Left hindlimb (tissue), 1 donor: ENCODE measurements at places on chromosomes 3 and 15.
A peak's percentile ranks its signal among the peaks of the same experiment; 100 is the strongest.

GRCh38 chr15:59237924-59238331, 31.3 kb downstream of the LDHAL6B start:
- DNase-seq = no peak

- DNase-seq = no peak
Measured at GRCh38 chr3:27454914-27455313, 29.3 kb downstream of the SLC4A7 start.

DNA sequence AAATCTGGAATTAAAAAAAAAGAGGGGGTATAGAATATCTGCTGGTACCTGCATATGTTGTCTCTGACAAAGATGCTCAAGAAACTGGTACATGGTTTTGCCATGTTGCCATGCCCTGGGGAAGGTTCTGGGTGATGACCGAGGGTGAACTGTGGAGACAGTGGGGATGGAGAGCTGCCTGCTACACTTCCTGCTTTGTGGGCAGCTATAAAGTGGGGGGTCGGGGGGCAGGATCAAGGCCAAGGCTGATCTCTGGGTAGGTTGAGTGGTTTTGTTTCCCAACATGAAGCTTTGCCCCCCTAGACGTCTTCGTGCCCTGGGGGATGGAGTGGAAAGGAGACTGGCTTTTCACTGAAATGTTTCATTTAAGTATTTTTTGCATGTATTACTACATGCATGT, 74.6 kb downstream of the IQSEC1 start:
- DNase-seq = no peak

DNA sequence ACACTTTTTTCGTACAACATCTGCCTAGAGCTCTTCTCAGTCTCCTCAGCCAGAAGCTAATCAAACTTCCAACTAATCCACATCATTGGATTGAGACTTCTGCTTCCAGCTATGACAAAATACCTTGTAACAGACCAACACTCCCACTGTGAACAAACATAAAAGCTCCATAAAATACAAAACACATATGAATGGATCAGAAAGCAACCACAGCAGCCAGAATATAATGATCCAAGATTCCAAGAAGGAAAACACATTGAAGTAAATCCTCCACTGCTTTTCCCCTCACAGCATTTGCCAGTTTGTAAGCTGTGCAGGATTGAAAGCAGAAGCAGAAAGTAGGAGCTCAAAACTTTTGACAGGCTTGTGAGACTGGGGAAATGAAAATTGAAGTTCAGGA, 863.2 kb downstream of the TUSC7 start:
- DNase-seq = no peak

- no peak for DNase-seq
Measured at GRCh38 chr3:122697952-122698620, 17.4 kb downstream of the PARP14 start.

- DNase-seq = no peak
Measured at GRCh38 chr3:105793040-105793439, 75.8 kb downstream of the CBLB start.

- no peak for DNase-seq
Measured at GRCh38 chr15:62835762-62836161, 206.8 kb upstream of the TPM1 start.

DNA sequence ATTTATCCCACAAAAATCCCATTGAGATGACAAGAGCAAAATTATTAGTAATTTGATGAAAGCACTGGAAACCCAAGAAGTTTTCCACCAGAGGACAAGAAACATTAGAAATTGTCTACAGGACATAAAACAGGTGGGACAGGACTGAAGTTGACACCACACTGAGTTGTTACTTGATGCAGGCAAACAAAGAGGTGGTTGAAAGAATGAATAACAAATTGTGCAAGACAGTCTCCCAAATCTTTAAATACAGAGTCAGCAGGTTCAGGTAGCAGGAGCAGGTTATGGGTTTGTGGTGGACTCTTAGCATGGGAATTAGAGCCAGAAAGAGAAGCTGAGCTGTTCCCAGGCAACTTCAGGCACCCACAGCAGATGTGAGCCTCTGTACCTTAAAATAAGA, 30.3 kb upstream of the ARRDC4 start:
- no peak for DNase-seq

- DNase-seq = no peak
Measured at GRCh38 chr3:44896440-44896839, 22.0 kb downstream of the TGM4 start.

DNA sequence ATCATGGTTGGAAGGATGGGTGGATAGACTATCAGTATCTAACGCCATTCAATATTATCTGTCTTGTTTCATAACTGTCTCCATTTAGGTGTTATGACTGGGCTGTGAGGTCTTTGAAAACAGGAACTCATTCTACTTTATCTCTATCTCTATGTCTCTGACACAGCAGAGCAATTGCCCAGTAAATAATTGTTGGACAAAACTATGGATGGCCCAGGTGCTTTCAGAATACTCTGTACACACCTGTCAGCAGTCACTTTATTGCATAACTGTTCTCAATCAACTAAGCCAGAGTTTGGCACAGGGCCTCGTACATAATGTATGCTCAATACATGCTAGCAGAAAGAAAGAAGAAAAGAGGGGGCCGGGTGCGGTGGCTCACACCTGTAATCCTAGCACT, 210.3 kb downstream of the OPA1 start:
- no peak for DNase-seq

GRCh38 chr3:131804565-131805133, 230.2 kb downstream of the CPNE4 start:
- DNase-seq = no peak

- DNase-seq = no peak
Measured at GRCh38 chr3:5390221-5390620, 202.7 kb downstream of the EDEM1 start.

DNA sequence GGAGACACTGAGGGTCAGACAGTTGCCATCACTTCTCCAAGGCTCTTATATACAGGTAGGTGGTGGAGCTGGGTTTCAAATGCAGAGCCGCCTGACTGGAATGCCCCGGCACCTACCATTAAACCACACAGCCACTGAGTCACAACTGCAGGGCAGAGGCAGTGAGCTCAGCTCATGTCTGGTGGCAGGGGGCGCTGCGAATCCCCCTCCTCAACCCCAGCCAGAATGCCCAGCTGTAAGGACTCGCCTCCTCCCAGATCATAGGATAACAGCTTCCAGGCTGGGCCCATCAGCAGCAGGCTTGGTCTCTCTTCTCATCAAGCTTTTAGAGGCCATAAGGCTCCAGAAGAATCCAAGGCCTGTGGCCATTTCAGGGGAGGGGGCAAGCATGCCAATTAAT, 26.4 kb downstream of the ADCY5 start:
- no peak for DNase-seq

GRCh38 chr3:192879346-192880031, 38.2 kb downstream of the MB21D2 start:
- DNase-seq = no peak

GRCh38 chr3:127911421-127911931, 3.6 kb upstream of the KBTBD12 start:
- DNase-seq = peak; percentile 68

GRCh38 chr15:40320931-40321371, 2.5 kb upstream of the INAFM2 start:
- no peak for DNase-seq

DNA sequence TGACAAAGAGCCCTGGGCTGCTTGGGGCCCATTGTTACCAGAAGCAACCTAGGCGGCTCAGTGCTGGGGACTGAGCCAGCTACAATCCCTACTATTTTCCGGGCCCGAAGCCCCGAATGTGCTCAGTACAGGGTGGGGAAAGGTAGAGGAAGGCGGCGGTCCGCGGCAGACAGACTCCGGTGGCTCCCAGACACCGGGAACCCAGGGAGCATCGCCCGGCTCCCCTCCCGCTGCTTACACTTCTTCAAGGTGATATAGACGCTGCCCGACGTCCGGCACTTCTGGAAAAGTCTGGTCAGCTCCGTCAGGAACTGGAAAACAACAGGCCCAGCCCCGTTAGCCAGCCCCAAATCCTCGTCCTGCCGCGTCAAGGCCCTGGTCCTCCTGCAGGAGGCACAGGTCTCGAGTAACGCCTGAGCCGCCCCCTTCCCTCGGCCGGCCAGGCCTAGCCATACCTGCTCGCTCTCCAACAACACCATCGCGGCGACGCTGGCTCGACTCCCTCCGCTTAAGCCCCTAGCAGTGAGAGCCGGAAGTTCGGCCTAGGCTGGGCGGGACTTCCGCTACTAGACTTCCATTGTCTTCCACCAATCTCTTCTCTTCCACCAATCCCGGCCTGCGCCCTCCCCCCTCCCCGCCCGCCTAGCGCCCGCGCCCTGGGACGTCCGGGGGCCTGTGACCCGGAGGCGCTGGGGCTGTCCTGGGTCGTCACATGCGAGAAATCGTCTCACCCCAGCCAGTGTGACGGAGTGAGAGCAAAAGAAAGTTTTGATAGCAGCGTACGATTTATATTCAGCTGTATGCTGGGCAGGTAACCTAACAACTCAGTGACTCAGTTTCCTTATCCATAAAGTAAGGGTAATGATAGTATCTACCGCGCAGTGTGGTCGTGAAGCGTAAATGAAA, at the start of gene SRP14:
Gene SRP14 (minus strand): TSS at position 544 of the 906 bp plus-strand sequence. CDS start 65 bp downstream, at position 479.
- peak; percentile 96 for DNase-seq

DNA sequence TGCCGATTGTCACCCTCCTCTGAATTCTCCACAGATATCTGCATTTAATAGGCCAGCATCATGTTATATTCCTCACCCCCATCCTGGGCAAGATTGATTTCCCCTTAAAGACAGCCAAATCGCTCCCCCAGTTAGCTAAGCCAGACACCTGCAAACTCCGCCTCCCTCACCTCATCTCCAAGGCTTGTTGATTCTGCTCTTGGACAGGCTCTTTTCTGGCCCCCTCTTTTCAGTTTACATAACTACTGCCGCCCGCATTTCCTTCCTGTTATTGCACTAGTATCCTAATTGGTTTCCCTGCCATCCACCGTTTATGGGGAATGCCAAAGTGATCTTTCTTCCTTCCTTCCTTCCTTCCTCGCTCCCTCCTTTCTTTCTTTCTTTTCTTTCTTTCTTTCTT, 214.7 kb upstream of the MRPL3 start:
- no peak for DNase-seq

- no peak for DNase-seq
Measured at GRCh38 chr3:191290311-191291025, 38.7 kb upstream of the CCDC50 start.

GRCh38 chr15:40134885-40135284, 26.0 kb upstream of the BUB1B start:
- no peak for DNase-seq

DNA sequence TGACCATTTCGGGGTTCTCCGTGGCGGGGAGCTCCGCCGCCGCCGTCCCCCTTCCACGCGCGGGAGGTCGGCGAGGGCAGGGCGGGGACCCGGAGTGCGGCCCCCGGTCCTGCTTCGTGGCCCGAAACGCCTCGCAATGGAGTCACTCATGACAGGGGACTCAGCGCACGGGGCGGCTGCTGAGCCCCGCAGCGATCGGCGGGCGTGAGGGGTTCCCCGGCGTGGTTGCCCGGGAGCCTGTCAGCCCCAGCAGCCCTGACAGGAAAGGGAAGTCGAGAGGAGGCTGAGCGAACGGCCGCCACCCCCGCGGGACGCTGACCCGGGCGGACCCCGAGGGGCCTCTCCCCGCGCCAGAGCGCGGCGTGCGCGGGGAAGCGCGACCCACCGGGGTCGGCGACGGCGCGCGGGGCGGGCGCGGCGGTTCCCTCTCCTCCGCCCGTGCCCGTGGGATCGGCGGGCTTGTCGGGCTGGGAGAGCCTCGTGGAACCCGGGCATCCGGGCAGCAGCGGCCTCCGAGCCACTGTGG, 564 bp upstream of the PIGZ start:
- DNase-seq = no peak

DNA sequence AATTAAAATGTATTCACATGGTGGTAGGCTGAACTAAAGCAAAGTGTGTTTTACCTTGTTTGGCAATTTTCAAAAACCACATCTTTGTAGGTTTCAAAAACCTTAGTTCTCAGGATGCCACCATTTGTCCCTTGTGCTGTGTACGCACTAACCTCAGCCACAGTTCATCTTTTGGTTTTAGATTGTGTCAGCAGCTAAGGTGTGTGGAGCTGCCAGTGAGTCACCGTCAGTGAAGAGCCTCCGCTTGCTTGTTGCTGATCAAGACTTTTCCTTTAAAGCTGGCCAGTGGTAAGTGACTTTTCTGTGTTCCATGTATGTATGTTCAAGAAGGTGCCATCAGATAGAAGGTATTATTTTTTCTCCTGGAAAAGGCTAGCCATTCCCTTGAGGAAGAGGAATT, 21.1 kb downstream of the OXNAD1 start:
- no peak for DNase-seq

DNA sequence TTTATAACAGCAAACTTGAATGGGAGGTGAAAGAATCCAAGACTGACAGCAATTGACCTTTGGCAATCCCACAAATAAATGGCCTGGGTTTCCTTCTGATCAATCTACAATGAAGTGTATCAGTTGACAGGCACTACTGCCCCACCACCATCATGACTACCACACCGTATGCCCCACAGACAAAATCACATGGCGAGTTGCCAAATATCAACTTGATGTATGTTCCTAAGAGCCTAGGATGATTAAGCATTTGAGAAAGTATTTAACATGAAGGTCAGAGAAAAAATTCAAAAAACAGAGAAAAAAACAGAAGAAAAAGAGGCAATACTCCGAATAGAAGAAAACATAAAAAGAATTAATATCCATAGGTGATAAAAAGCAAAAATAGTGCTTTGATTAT, 215.9 kb upstream of the STAC start:
- DNase-seq = no peak

GRCh38 chr15:53414167-53414566, 345.3 kb downstream of the WDR72 start:
- DNase-seq = no peak

GRCh38 chr3:161770484-161771386, 274.1 kb downstream of the OTOL1 start:
- no peak for DNase-seq

- DNase-seq = no peak
Measured at GRCh38 chr3:14726441-14726780, 51.5 kb downstream of the C3orf20 start.

DNA sequence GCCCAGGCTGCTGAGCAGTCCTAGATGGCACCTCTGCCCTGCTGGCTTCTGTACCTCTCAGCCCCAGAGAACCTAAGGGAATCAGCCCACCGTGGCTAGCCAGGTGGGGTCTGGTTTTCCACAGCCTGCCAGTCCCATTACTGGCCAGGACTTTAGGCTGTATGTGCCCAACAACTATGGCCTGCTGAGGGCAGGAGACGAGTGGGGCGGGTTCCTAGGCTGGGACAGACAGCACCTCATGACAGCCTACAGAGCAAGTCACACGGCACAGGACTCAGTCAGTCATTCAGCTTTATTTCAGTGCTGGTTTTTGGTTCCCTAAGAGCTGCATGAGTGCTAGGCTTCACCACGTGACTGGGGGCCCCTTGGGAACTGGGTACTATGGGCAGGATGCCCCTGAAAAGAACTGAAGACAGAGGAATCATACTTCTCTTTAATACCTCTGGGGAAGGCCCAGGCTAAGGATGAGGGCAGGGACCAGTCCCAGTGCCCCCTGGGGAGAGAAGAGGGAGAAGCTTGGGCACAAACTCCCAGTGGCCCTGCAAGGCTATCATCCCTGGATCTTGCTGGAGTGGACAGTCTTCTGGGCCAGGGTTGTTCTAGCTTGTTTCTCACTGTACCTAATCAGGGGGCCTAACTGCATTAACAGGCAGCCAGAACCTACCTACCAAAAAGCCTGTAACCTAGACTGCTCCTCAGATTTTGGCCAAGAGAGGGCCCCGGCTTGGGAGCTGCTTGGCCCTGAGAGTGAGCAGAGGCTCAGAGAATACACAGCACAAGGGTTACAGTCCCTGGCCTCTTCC, 14.8 kb downstream of the CLK3 start:
- DNase-seq = no peak

GRCh38 chr3:184568924-184569829, 7.6 kb downstream of the EPHB3 start:
- DNase-seq = peak; percentile 98

- no peak for DNase-seq
Measured at GRCh38 chr3:138842483-138843188, 7.9 kb upstream of the PIK3CB start.

GRCh38 chr3:190514413-190515153, 698 bp downstream of the IL1RAP start:
- DNase-seq = peak; percentile 57
